ENCODE measurements at places on chromosomes 4 and X.

DNA sequence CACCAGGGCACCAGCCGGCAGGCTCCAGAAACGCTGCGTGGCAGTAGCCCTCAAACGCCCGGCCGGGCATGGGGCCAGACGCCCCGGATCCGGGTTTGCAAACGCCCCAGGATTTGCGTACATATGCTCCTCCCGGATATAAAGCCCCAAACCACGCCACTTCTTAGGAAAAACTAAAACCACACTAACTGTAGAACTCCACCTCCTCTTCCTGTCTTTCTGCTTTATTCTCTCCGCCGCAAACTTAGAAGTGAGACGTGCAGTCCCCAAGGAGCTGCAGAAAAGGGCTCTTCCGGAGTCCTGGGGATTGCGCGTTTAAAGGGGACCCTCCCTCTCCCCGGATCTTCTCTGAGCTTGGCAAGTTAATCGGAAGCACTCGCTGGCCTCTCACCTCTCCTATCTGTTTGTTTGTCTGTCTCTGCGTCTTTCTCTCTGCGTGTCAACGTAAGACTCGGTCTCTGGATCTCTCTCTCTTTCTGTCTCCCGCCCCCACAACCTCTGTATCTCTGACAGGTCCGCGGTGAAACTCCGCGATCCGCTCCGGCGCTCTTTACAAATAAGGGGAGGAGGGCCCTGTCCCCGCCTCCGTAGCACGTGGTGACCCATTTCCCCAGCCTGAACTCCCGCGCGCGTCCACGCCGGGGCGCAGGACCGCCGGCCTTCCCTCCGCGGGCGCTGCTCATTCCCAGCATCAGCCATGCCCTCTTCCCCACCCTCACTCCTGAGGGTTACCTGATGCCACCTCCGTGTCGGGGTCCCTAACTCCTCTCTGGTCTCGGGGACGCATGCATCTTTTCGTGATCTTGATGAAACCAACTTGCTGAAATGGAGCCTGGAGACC lies at the start of gene SLC39A8:
Gene SLC39A8, minus strand, starts transcription at position 529 of the 841 bp plus-strand sequence. CDS start 820 bp downstream, outside the sequence.
- peak; percentile 91 for DNase-seq

DNA sequence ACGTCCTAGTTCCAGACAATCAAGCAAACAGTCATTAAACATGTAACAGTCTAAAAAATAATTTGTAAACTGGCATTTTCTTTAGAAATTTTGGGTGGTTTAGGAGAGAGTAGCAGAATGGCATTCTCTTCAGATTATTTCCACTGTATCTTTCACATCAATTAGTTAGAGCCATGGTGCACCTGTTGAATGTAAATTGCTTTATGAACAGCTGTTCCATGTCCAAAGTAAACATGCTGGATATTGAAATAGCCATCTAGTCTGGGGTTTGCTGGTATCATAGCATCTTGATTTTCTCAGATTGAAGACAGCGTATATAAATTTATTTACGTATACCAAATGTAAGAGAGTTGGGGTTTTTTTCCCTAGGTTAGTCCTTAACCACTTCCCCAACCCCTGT lies 143.6 kb downstream of the RCHY1 start:
- no peak for DNase-seq

DNA sequence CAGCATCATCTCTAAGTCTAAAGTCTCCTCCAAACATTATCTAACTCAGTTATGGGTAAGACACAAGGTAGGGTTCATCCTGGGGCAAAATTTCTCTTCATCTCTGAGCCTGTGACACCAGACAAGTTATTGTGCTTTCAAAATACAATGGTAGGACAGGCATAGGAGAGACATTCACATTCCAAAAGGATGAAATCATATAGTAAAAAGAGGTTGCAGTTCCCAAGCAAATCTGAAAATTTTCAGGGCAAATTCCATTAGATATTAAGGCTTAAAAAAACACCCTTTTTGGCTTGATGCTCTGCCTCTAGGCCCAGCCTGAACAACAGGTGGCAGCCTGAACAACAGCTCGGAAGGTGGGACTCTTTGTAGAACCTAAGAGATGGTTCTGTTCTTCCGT lies 448.3 kb upstream of the SLIT2 start:
- DNase-seq: no peak

GRCh38 chr4:25253071-25253445 lies 19.2 kb downstream of the PI4K2B start:
- no peak for DNase-seq

GRCh38 chr4:109406337-109406931 lies 27.2 kb upstream of the SEC24B start:
- DNase-seq: peak; percentile 52

GRCh38 chrX:86021652-86022289 lies 25.6 kb downstream of the CHM start:
- DNase-seq: no peak

- DNase-seq: no peak
Observed at GRCh38 chr4:78551420-78552351, at the start of gene ANXA3. Gene ANXA3 (plus strand): TSS chr4:78551770. CDS start chr4:78554474, 2,704 bp downstream.

- no peak for DNase-seq
Observed at GRCh38 chr4:151522866-151523519, 114.0 kb downstream of the FHIP1A start.

- DNase-seq: no peak
Observed at GRCh38 chrX:40158036-40158706, 60.4 kb upstream of the BCOR start.

GRCh38 chrX:67044029-67044653 lies 405.3 kb upstream of the EDA2R start:
- DNase-seq: no peak

GRCh38 chrX:50858548-50858947 lies 44.6 kb upstream of the SHROOM4 start:
- no peak for DNase-seq

DNA sequence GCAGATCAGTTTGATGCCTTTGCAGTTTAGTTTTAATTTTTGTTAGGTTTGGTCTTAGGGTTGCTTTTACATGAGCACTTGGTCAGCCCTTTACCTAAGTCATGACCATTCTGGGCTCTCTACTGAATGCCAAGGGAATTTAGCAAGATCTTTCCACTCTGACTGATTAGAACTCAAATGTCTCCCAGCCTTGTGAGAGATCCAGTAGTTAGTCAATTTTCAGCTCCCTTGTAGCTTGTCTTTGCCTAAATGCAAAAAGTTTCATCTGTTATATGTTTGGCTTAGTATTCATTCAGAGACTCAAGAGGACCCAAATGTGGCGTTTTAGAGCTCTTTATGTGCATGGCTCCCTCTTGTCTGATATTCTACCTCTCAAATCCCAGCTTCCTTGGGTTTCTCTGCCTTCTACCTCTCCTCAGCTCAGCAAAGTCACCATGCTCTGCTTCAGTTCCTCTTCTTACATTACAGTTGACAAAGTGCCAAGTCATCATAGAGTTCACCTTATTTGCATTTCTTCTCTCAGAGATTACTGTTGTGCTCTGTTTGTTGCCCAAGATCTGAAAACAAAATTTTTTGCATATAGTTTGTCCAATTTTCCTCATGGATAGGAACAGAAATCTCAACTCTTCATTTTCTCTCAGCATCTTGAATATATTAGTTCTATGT lies 17.5 kb upstream of the JAKMIP1 start:
- no peak for DNase-seq

Data from CD4-positive, alpha-beta T cell treated with Interleukin-4 for 4 hours (primary cell).